ENCODE measurements at places on chromosomes 2 and 18.

DNA sequence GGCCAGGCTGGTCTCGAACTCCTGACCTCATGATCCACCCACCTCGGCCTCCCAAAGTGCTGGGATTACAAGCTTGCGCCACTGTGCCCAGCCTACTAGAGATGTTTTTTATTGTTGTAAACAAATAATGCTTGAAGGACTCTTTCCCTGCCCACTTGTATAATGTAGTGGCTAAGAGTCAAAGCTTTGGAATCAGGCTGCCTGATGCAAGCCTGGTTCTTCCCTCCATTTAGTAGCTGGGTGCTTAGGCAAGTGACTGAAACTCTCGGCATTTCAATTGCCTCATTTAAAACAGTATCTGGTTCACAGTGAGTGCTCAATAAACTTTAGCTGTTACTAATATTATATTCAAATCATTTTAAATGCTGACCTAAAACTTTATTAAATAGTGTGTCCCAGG lies 264.0 kb upstream of the FBXO11 start:
- no peak for DNase-seq

DNA sequence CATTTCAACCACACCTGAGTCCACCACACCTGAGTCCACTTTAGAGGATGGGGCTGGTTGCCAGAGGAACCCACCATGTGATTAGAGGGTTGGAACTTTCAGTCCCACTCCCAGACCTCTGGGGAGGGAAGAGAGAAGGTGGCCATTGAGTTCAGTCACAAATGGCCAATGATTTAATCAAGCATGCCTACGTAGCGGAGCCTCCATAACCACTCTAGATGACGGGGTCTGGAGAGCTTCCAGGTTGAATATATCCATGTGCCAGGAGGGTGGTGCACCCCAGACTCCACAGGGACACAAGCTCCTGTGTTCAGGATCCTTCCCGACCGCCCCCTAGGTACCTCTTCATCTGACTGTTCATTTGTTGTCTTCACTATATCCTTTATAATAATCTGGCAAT lies 53.3 kb downstream of the CYBRD1 start:
- DNase-seq, result no peak

- no peak for DNase-seq
Observed at GRCh38 chr2:157572725-157573124, 55.9 kb downstream of the ACVR1C start.

DNA sequence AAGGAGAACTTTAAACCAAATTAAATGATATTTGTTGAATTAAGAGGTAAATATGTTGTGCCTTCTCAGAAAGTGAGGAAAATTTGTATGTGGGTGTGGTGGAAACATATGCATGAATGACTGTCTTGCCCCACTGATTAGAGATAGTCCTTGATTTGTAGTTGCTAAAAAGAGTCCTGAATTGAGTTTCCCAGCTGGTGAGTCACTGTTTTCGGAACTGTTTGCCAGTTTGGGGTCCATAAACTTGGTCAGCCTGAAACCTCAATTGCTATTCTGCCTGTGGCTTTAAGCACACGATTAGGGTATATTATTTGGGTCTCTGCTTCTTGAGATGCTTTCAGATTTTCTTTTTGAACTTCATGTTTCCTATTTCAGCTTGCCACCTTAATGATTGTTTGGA lies 53.3 kb downstream of the PIKFYVE start:
- DNase-seq, result peak; percentile 42

DNA sequence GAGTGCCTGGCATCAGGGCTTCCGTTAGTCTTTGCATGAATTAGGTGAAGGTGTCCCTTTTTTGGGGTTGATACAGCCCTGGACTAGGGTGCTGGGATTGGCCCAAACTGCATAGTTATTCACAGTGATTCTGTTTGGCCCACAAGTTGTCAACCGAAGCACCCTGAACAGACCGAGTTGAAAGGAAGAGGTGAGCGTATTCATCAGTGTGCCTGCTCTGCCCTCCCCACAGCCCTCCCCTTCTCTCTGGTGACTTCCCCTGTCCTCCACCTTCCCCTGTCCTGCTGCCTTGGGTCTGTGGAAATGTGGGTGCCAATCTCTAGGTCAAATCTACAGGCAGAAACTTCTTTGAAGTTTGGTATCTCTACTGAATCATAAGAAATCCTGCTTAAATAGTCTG lies 330.5 kb downstream of the DYSF start:
- no peak for DNase-seq

DNA sequence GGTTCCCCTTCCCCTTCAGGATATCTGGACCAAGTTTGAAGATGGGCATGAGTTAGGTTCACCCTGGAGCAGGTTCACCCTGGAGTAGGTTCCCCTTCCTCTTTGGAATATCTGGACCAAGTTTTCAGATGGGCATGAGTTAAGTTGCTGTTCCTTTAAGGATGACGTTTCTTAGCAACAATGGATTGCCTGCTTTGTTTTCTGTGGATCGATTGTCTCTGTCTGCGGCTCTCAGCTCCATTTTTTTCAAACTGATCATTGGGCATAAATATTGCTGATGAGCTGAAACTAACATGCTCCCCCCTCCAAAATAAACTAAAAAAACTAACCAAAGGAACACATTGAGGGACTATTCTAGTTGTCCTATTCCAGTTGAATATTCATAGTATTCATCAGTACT lies 149.5 kb downstream of the SPP2 start:
- DNase-seq, result no peak

GRCh38 chr2:20916604-20917286 lies 93.8 kb upstream of the LDAH start:
- DNase-seq, result no peak

DNA sequence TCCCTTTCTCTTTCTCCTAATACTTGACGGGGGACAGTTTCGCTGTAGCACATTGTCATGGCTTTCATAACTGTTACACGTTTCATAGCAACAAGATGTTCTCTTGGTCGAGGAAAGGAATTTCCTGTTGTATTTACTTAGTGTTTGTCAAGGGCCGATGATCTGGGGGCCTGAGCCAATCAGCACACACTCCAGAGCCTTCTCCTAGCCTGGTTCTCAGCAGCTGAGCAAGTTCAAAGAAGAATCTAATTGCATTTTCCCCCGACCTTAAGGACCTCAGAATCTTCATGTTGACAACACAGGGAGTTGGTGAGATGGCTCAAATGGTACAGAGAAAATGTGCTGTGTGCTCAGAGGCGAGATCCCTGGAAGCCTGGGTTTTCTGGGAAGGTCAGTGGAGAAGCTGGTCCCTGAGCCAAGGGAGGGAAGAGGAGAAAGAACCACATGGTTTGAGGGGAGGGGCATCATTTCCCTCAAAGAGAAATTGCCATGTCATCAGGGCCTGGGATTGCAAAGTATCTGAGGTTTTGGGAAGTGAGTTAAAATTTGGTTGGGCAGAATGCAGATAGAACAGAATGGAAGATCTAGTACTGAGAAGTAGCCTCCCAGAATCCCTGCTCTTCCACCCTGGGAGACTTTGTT lies 76.9 kb upstream of the AGAP1 start:
- peak; percentile 52 for DNase-seq

DNA sequence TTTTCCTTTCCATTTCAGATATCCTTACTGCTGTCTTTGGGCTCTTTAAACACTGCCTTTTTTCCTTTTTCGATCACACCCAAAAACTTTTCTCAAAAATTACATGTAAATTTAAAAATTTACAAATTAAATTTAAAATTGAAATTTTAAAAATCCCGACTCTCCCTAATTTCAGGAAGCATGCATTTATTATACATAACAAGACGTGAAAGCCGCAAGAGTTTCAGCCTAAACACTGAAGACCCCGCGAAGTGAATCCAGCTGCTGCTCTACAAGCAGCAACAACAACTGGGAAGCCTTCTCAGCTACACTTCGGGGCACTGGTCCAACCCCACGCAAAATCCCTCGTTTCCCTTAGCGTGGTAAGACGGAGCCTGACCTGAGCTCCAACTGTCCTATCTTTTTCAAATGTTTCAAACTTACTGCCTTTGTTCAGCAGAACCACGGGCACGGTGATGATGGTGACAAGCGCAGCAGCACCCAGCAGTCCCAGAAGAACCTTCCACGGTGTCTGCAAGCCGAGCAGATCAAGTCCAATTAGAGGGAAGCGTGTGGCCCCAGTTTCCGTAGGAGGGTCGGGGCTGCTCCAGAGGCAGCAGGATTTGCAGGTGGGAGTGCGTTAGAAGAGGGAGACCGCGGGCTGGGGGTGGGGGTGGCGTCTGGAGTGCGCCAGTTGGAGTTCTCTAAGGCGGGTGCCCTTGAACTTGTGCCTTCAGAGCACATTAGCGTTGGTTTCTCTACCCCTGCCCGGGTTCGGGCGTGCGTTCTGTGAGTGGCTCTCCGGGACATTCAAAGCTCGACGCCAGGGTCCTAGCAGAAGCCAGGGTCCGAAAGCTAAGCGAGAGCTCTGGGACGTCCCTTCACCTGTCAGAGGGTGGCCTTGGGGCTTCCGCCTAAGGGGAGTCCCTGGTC lies 783 bp downstream of the DPP4 start:
- DNase-seq, result no peak

DNA sequence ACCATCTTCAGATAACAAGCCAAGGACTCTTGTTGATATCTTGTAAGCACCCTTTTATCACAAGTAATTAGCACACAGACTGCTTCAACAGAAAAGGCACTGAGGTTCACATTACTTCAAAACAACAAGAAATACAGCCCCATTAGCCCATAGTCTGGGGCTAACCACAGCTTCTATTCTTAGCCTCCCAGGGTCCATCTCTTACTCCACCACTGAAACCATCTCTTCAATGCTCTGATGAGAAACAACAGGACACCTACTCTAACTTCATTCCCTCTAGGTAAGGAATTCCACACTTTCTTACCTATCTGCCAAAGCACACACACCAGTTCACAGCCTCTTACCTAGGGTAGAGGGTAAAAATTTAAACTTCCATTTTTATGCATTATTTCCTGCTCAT lies 26.4 kb upstream of the CYTIP start:
- DNase-seq, result no peak

DNA sequence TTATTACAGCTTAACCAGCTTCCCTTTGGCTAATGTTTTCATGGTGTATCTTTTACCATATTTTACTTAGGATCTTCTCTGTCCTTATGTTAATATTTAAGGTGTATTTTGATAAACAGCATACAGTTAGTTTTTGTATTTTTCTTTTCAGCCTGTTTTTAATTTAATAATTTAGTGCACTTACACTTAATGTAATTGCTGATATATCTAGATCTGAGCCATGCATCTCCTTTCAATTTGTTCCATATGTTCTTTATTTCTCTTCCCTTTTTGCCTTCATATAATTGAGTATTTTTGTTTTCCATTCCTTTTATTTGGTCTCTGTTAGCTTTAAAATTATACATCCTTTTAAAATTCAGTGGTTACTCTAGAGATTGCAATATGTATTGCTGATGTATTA lies 78.8 kb downstream of the SMC6 start:
- no peak for DNase-seq

GRCh38 chr2:5668682-5669250 lies 23.4 kb upstream of the SOX11 start:
- DNase-seq, result no peak

GRCh38 chr18:79610461-79611039 lies 69.1 kb upstream of the CTDP1 start:
- no peak for DNase-seq

- no peak for DNase-seq
Observed at GRCh38 chr2:124145982-124146381, 120.9 kb downstream of the CNTNAP5 start.

DNA sequence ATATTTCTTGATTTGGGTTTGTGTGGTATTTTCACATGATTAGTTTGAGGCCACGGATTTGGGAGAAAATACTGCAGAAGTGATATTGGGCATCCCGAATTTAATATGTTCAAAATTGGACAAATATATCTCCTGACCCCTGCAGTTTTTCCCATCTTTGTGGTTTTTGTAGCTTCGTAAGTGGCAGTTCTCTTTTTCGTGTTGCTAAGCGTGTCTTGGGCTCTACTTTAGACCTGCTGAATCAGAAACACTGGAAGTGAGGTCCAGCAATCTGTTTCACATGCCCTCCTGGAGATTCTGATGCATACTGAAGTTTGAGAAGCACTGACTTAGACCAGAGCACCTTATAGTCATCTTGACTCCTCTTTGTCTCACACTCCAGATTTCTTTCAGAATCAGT lies 98.3 kb downstream of the EPB41L5 start:
- DNase-seq, result no peak

- no peak for DNase-seq
Observed at GRCh38 chr2:240791821-240792628, 28.0 kb downstream of the KIF1A start.

- no peak for DNase-seq
Observed at GRCh38 chr2:20368706-20369105, 18.1 kb upstream of the PUM2 start.

DNA sequence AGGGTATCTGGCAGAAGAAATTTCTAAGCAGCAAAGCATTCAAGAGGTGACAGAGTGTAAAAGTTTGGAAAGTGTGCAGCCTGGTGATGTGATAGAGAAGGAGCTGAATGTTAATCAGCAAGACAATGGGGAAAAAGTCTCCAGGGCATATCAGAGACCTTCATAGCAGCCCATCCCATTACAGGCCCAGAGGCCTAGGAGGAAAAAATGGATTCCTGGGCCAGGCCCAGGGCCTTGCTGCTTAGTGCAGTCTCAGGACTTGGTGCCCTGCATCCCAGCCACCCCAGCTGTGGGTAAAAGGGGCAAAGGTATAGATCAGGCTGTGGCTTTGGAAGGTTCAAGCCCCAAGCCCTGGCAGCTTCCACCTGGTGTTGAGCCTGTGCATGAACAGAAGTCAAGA lies 35.9 kb upstream of the ERMN start:
- DNase-seq, result no peak

GRCh38 chr2:161124201-161124600 lies 36.0 kb upstream of the TANK start:
- no peak for DNase-seq

- DNase-seq, result no peak
Observed at GRCh38 chr2:156294945-156295580, 37.5 kb downstream of the NR4A2 start.

GRCh38 chr2:220065581-220065980 lies 438.2 kb downstream of the SLC4A3 start:
- DNase-seq, result no peak

DNA sequence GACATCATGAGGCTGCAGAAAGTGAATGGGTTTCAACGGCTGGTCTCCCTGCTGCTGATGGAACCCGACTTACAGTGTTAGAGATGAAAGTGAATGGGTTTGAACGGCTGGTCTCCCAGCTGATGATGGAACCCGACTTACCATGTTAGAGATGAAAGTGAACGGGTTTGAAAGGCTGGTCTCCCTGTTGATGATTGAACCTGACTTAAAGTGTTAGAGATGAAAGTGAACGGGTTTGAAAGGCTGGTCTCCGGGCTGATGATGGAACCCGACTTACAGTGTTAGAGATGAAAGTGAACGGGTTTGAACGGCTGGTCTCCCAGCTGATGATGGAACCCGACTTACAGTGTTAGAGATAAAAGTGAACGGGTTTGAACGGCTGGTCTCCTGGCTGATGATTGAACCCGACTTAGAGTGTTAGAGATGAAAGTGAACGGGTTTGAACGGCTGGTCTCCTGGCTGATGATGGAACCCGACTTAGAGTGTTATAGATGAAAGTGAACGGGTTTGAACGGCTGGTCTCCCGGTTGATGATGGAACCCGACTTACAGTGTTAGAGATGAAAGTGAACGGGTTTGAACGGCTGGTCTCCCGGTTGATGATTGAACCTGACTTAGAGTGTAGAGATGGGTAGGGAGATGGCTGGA lies 76.1 kb upstream of the ALKAL2 start:
- DNase-seq, result no peak

Data from astrocyte of the spinal cord (primary cell).